8988T (cell line): ENCODE measurements at places on chromosomes 1 and 21.
A peak's percentile ranks its signal among the peaks of the same experiment; 100 is the strongest.

DNA sequence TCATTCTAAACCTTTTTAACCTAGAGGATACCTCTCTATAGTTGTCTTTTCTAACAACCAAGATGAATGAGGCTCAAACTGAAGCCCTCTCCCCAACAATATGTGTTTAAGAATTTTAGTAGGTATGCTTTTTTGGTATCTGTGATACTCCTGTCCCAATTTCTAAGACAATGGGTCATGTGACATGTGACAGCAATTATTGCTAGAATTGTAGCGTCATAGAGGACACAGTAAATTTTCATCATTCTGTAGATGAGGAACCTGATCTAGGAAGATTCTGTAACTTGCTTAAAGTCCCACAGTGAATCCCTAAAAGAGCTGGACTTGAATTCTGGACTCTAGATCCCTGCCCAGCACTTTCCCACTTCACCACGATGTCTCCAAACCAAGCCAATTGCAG lies 11.6 kb upstream of the CASQ1 start:
- DNase-seq: no peak

DNA sequence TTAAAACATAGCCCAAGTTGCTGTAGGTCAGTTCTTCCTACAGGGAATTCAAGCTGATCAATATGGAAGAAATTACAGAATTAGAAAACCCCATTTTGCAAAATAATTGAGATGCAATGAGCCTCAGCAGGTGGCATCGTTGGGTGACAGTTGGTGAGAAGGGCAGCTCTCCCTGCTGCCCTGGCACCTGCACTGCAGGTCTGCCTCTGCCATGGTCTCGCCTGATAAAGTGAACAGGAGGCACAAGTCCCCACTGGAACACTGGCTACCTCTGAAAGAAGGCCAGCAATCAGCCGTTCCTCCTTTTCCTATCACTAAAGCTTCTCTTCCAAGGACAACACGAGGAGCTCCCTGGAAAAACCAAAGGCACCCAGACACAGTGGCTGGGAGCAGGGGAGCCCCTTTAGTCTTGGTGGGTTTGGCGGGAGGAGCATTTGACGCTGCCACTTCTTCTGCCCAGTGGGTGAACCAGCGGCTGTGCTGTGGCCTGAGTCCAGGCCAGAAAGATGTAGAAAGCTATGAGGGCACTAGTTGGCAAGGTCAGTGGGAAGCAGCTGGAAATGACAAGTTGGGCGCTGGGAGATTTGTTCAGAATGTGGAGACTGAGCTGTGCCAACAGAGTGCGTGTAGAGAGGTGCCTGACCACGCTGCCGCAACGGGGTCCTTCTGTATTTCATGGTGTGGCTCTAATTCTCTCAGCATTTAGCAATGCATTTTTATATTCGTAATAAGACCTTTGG lies 93.1 kb downstream of the RIPK4 start:
- no peak for DNase-seq

GRCh38 chr1:12157366-12158231 lies 9.2 kb upstream of the TNFRSF1B start:
- DNase-seq: no peak

DNA sequence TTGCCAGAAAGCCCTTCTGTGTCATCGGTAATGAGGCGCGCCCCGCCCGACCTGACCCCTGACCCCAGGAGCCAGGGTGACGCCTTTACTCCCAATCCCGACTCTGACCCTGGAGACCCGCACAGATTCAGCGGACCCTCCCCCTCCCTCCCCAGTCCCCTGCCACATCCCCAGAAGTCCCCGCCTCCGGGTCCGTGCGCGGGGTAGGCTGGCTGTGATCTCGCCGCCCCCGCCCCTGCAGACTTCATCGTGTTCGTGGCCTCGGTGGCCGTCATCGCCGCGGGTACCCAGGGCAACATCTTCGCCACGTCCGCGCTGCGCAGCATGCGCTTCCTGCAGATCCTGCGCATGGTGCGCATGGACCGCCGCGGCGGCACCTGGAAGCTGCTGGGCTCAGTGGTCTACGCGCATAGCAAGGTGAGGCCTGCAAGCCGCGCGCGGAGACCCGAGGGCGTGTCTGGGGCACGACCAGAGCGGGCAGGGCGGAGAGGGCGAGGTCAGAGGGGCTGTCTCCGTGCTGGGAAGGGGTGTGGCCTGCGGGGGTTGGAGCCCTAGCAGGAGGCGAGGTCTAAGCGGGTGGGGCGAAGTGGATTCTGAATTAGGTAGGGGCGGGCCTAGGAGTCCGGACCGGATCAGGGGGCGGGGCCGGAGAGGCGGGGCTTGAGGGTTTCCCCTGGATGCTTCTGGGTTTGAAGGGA lies 34.8 kb downstream of the KCNQ4 start:
- no peak for DNase-seq

GRCh38 chr21:18157406-18157805 lies 87.2 kb upstream of the CHODL start:
- no peak for DNase-seq

- DNase-seq: no peak
These were observed 80.4 kb downstream of the ATP1A1 start for GRCh38 chr1:116453481-116453880.

DNA sequence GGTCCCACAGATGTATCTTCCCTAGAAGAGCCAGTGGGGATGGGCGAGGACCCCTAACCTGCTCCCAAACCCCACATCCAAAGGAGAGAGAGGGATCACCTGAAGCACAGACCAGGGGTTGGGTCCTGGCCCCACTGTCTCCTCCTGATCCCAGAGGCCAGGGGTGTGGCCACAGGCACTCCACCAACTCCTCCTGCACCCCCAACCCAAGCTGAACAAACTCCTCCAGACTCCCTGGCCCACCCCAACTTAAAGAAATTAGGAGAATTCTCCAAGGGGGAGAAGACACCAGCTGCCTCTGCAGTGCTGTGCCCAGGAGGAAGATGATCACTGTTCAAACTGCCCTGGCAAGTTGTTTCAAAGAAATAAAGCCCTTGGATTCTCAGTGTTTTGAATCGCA lies 4.5 kb upstream of the PRAMEF12 start:
- no peak for DNase-seq

DNA sequence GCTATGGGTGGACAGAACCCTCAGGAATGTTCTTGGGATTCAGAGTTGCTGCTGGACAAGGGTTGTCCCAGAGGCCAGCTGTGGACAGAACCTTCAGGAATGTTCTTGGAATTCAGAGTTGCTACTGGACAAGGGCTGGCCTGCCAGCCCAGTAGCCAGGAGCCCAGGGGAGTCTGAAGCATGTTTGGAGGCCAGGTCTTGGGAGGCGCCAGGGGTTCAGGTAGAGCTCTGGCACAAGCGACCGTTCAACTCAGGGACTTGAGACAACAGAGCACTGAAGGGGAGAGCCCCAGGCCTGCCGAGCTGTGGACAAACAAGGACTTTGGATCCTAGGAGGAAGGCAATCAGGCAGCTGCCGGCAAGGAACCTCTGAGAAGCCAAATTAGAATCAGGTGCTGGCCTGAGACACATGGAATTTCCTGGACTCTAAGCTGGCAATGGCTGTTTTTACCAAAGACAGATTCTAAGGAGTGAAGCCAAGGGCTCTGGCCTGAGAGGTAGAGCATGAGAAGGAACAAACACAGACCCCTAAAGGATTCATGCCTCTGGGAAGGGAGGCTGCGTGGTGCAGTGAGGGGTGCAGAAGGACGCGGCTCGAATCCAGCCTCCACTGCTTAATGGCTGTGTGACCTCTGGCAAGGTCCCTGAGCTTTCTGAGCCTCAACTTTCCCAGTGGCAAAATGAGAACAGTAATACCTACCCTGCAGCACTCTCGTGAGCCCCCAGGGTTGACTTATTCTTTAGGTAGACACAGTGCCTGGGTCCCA lies 13.4 kb downstream of the PLA2G5 start:
- no peak for DNase-seq

- no peak for DNase-seq
These were observed 6.8 kb downstream of the LAPTM5 start for GRCh38 chr1:30750731-30751291.

DNA sequence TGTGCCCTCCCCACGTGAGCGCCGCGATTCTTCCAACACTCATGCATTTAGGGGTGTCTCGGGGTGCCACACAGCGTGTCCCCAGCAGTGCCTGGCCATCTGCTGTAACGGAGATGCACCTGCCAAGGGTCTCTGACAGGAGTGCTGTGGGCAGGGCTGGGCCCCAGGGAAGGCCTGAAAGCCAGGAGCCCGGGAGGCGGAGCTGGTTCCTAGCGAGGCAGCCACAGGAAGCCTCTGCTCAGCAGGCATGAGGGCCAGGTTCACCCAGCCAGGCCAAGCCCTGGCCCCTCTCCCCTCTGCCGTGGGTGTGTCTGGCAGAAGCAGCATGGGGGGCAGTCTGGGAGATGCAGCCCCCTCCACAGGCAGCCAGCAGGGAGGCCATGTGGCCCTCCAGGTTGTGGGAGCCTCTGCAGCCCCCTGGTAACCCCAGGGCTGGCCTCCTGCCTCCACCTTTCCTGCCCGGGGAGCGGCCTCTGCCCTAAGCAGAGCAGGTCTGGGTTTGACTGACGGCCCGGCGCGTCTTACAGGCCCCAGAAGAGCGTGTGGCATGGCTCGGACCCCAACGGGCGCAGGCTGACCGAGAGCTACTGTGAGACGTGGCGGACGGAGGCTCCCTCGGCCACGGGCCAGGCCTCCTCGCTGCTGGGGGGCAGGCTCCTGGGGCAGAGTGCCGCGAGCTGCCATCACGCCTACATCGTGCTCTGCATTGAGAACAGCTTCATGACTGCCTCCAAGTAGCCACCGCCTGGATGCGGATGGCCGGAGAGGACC lies 30.4 kb downstream of the SLC19A1 start:
- DNase-seq: no peak

DNA sequence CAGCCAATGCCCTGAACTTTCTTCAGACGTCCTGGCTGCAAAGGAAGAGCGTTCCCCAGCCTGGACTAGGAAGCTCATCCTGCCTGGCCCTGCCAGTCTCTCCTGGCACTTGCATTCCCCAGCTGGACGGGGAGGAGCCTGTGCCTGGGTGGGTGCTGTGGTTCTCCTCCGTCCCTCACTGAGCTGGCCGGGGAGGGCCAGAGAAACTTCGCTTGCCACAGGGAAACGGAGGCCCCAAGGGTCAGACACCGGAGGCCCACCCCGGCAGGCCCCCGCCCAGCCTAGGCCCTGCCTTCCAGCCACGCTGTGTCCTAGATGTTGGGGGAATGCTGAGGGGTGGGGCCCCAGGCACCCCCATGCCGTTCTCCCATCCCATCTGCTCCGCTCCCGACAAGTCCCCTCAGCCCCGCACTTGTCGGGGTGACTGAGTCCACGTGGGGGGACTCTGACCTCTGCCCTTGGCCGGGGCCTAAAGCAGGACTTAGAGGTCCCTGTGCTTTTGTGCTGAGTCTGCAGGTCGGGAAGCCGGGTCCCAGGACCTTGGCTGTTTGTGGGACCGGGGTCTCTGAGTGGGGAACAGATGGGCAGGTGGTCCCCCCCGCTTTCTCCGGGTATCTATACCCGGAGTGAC lies 4.8 kb downstream of the FTCD start:
- DNase-seq: peak; percentile 21

- DNase-seq: no peak
These were observed 6.4 kb downstream of the PTAFR start for GRCh38 chr1:28170001-28170596.

- no peak for DNase-seq
These were observed at the start of gene FCAMR for GRCh38 chr1:206970446-206970845. Gene FCAMR, minus strand, starts transcription at chr1:206970460. Its CDS starts 335 bp downstream, at chr1:206970125.

DNA sequence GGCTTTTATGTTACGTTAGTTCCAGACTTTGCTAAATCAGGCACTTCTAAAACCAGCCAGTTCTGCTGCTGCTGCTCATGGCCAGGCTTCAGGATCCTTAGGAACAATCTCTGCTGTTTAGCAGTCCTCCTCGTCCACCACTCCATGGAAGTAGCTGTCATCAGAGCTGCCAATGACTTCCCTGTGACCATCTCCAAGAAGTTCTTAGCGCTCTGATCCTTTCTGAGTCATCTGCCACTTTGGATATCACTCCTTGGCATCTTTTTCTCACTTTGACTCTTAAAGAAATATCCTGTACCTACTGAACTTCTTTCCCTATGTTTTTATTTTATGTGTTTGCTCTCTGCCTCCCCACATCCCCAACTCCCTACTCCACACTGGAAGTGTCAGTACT lies 14.7 kb upstream of the IRF2BP2 start:
- DNase-seq: no peak

GRCh38 chr1:109270623-109271317 lies 12.2 kb downstream of the PSRC1 start:
- DNase-seq: no peak

DNA sequence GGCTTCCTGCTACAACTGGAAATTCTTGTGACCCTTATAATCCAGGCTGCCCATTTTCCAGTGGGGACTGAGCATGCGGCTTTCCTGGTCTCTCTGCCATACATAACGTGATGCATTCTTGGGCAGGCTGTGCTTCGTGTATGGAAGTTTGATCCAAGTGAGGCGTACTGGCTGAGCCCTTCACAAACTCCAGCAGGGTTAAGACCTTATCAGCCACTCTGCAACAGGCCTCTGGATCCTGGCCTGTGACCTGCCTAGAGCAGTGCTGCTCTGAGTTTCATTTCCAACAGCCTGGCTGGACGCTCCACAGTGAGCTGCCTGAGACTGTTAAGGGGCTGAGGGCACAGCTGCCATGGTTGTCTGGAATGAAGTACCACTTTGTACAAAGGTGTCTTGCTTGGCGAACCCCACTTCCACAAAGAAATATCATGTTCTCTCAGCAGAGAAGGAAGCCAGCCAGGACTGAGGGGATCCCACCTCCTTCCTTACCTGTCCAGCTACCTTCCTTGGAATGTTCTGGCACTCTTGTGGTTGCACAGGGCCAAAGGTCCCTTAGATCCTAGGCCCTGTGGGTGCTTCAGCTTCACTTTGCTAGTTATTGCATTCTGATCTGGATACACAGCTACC lies 28.5 kb upstream of the XPR1 start:
- DNase-seq: no peak

DNA sequence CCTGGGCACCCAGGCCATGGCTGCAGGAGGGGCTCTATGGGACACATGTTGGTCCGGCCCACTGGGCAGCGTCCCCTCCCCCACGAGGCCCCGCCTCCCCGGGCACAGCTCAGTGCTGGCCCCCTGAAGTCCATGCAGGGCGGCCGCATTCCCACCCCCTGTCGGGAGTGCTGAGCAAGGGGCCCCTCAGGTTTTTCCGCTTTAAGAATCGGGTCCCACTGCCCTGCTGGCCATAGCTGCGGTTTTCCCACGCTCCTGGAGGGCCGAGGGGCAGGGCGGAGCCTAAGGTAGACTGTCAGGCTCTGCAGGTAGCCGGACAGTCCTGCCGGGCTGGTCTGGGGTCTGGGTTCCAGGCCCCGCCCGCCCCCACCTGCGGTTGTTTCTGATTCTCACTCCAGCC lies 43.5 kb upstream of the CCDC27 start:
- no peak for DNase-seq

GRCh38 chr1:71339238-71339637 lies 258.4 kb upstream of the ZRANB2 start:
- DNase-seq: no peak

- no peak for DNase-seq
These were observed 8.7 kb upstream of the HAX1 start for GRCh38 chr1:154263465-154264332.
